CD4-positive, alpha-beta T cell treated with Interleukin-15 for 1 hour (primary cell): ENCODE measurements at places on chromosomes 12 and 14.

DNA sequence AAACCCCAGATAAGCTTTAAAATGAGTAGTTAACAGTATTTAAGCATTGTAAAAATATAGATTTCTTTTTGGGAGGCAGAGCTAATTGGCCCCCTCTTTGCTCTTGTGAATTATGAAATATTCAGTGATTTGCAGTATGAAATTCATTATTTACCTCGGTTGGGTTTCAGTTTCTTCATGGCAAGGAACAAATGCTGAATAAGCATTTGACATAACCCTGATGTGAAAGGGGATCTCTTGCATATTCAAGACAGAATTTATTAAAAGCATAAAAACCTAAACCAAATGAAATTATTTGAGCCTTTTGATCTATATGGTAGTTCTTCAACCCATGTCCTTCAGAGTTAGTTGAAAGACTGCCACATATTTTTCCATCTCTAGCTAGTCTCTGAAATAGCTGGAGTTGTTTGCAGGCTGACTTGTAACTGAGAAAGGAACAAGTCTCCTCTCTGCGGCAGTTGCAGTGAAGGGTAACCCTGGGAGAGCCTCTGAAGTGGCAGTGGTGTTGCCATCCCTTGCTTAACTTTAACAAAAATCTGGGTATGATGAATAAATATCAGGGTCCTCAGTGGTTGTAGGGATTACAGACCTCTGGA, 690 bp downstream of the AKAP6 start:
- no peak for DNase-seq

GRCh38 chr12:4483885-4484823, 38.5 kb upstream of the FGF6 start:
- DNase-seq, result no peak

DNA sequence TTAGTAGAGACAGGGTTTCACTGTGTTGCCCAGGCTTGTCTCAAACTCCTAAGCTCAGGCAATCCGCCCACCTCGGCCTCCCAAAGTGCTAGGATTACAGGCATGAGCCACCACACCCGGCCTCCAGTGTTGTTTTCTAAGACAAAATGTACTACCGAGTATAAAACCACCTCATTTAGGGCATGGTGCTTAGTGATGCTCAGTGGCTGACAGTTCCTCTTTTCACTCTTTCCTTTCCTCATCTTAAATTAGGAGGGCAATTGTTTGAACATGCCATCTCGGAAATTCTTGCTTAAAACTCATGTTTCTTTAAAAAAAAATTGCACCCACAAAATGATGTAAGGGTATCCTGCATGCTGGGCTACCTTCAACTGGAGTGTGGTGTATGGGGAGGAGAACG, 89.0 kb downstream of the RFX4 start:
- DNase-seq, result no peak

- DNase-seq, result no peak
Measured at GRCh38 chr12:129312048-129312447, 458.8 kb downstream of the GLT1D1 start.

DNA sequence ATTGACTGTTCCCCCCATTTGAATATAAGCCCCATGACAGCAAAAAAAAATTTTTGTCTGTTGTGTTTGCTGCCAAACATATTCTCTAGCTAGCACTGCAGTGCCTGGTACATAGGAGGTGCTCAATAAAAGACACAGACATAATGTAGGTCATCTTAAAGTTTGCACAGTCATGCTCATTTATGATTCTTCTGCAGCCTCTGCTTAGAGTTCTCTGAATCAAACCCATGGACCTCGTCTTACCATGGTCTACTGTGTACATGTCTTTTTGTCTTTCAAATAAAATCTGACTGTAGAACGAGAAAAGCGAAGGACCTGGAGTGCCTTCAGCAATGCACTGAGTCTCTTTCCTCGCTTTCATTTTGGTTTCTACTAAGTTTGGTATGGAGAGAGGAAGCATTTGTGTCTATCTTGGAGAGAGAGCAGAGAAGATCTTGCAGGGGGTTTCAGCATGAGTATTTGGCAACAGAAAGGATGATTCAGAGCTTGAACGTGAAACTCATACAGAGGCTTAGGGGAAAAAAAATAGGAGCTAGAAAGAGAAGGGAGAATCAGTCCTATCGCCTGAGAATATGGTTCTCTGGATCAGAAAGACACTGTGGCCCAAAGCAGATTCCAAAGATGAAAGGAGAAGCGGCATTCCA, 38.8 kb upstream of the TMCC3 start:
- no peak for DNase-seq

DNA sequence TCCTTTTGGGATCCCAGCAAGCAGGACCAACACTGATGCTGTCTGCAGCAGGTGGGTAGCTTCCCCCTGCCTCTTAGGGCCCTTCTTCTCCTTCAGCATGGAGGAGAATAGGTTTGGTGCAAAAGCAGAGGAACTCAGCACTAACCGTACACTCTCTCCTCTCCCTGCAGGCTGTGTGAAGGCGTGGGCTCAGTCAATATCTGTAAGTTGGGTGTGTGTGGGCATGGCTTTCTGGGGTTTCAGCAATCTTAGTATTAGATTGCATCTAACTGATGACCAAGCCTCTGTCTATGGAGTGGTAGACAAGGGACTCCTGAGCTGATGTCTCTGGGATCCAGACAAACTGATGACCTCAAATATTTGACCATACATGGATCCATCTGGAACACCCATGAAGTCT, 14.3 kb downstream of the KRT85 start:
- DNase-seq, result no peak

DNA sequence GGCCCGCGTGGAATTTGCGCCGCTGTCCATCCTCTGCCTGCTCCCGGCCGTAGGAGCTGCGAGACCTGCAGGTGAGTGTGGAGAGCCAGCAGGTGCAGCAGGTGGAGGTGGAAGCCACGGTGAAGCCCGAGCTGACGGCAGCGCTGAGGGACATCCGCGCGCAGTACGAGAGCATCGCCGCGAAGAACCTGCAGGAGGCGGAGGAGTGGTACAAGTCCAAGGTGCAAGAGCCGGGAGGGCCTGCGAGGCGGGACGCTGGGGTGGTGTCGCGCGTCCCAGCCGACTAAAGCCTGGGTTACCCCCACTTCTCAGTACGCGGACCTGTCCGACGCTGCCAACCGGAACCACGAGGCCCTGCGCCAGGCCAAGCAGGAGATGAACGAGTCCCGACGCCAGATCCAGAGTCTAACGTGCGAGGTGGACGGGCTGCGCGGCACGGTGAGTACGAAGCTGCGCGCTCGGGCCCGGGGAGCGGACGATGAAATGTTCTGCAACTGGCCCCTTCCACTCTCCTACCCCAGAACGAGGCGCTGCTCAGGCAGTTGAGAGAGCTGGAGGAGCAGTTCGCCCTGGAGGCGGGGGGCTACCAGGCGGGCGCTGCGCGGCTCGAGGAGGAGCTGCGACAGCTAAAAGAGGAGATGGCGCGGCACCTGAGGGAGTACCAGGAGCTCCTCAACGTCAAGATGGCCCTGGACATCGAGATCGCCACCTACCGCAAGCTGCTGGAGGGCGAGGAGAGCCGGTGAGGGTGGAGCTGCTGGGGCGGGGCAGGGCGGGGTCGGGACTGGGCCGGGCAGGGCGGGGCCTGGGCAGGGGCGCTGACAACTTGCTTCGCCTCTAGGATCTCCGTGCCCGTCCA, 2.1 kb downstream of the PRPH start:
- no peak for DNase-seq

GRCh38 chr14:68034896-68035295, 215.3 kb downstream of the RAD51B start:
- no peak for DNase-seq

GRCh38 chr12:67239061-67239460, 30.1 kb upstream of the CAND1 start:
- no peak for DNase-seq

- DNase-seq, result no peak
Measured at GRCh38 chr12:98232753-98233390, 282.5 kb upstream of the TMPO start.

DNA sequence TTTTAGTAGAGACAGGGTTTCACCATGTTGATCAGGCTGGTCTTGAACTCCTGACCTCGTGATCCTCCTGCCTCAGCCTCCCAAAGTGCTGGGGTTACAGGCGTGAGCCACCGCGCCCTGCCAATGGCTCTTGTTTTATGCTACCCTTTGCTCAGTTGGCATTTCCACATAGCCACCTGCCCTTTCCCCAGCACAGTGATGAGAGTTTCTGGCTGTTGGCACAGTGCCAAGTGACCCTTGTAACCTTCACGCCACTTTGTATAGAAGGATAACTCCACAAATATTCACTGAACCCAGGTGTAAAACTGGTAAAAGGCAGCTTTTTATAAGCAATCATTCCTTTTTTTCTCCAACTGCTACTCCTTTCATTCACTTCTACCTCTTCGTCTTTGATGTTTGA, 18.5 kb upstream of the CCDC175 start:
- no peak for DNase-seq

DNA sequence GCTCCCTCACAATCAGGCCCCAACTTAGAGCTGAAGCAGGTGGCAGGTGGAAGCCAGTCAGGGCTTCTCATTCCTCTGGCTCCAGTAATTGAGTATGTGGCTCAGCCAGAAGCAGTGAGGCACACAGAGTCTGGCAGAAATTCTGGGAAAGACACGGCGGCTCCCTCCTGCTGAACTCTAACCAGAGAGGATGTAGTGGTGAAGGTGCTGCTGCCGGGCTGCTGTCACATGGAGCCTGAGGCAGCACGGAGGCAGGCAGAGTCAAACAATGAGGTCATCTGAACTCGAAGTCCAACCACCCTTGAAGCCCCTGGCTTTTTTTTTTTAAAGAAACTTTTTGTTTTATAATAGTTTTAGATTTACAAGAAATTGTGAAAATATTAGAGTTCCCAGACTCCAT, 33.4 kb upstream of the SMOC1 start:
- DNase-seq, result no peak

DNA sequence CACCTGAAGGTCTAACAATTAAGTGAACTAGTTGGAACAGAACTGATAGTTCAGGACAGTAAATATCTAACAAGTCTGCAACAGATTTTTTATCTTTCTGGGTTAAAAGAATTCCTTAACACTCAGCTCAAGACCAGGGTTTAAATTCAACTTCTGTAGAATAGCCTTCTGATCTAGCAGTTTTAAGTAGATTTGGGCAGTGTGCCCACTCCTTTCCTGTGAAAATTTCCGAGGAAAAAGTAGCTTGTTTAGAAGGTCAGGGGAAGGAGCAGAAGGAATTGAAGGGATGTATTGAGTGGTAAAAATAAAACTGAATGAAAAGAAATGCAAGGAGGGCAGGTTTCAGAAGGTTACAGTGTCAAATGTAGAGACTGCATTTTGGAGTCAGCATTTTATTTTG, 45.8 kb downstream of the ATL1 start:
- no peak for DNase-seq

GRCh38 chr12:103779410-103780092, 61.5 kb downstream of the NT5DC3 start:
- DNase-seq, result no peak

DNA sequence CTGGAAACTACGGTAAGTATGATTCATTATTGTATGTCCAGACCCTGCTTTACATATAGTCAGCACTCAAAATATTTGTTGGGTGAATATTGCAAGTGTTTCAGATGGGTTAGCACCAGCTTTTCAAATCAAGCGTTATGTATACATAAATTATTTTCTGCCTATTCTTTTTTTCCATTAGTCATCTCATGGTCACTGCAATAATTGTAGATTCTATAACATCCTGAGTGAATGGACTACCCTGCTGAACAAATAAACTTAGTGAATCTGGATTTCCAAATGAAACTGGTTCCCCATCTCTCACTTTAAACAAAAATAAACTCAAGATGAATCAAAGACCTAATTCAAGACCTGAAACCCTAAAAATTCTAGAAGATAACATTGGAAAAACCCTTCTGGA, 152.3 kb downstream of the DIO2 start:
- DNase-seq, result no peak

GRCh38 chr14:94979891-94980290, 177.4 kb downstream of the DICER1 start:
- DNase-seq, result no peak

- peak; percentile 37 for DNase-seq
Measured at GRCh38 chr12:56029666-56030293, 8.9 kb downstream of the IKZF4 start.

GRCh38 chr12:1848745-1849144, 28.4 kb downstream of the LRTM2 start:
- DNase-seq, result no peak

GRCh38 chr12:130356222-130356621, 18.5 kb downstream of the PIWIL1 start:
- no peak for DNase-seq
